Thoracic aorta (tissue), 2 donors: ENCODE measurements at places on chromosomes 2 and 18. TPM values are rescaled to one million over a fixed set of nuclear protein-coding genes. Genes with fewer than 3 reads are reported as not detected.

DNA sequence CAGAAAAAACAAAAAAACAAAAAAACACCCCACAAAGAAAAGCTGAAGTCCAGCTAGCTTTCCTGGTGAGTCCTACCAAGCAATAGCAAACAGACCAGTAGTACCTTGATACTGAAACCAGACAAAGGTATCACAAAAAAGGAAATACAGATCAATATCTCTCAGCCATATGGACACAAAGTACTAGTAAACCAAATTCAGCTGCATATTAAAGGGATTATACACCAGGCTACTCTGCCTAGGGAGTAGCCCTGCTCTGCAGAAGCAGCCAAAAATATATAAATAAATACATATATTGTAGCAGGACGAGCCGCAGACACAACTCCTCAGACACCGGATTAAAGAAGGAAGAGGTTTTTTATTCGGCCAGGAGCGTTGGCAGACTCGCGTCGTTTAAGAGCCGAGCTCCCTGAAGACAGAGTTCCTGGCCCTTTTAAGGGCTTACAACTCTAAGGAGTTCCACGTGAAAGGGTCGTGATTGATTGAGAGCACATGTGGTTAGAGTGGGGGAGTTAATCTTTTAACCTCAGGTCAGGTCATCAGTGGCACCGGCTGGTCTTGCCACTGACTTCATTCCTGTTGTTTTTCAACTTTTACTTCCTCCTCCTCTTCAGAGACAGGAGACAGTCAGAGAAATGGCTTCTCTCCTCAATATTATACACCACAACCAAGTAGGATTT is 38.4 kb upstream of the DTNB start:
- DNase-seq = no peak

DNA sequence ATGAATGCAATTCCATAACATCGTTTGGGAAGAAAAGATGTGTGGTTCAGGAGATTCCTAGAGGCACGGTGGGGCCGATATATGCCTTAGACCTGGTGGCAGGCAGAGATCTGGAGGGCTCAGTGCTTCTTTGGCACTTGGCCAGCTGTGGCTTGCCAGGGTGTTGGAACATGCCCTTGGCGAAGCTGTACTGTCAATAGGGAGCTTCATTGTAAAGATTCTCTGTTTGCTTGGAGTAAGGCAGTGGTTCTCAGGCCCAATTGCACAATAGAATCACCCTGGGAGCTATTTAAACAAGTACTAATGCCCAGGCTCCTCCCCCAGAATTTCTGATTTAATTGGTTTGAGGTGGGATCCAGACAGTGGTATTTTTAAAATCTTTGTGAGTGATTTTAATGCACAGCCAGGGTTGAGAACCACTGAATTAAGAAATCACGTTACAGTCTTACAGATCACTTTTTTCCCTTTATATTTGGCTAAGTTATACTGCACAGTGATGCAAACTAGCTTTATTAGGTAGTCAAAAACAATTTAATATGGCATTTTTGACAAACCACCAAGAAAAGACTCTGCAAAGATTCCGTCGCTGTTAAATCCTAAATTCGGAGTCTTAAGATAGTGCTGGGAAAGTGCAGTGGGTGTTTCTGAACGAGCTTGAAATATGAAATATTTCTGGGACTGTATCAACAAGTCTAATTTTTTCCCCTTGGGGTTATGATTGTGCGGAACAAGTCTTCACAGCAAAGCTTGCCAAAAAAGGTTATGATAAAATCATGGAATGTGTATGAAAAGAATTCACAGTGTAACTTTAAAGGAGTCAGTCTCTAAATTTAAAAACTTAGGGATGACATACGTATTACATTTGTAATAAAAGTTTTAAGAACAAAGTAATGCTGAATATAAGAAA is 78.0 kb downstream of the CRIM1 start:
- DNase-seq = no peak

DNA sequence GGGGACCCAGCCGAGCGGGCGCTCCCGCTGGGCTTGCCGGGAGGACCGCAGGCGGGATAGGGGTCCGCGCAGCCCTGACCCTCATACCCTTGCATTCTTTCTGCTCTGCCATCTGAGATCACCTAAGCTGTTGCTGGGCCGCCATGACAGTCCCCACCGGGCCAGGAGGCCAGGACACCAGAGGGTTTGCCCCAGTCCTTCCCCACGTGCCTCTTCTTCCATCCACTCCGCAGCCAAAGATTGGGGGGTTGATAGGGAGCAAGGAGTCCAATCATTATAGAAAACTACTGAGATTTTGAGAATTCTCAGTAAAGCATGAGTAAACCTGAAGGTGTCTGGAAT is 453 bp upstream of the GRB14 start:
- no peak for DNase-seq

DNA sequence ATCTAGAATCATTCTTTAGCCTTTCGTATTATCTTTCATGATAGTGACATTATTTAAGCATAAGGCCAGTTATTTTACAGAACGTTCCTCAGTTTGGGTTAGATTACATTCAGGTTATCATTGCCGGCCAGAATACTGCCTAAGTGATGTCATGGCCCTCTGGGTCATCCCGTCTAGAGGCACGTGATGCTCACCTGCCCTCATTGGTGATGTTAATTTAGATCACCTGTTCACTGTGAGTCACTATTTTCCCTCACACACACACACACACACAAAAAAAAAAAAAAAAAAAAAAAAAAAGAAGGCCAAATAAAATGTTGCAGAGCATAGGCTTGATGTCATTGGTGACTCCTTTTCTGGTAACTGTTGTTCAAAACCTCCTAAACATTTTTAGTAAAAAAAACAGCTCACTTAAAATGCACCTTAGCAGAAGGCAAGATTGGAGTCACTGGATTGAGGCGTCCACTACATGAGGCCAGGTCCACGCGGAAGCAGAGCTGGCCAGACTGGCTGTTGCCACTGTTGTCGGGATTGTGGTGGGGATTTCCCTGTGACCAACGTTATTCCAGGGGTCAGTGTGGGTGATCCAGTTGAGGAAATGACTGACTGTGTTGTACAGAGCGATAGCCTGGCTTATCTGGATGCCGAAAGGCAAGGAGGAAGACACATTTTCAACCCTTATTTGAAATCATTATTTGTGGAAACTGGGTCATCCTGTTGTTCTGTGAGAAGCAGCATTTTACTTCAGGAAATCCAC is 52.1 kb upstream of the CNGA3 start:
- no peak for DNase-seq

Gene MXD1
- 28.4 TPM for total RNA-seq
